Smooth muscle cell of the umbilical artery (primary cell): ENCODE measurements at places on chromosomes 7 and 10. TPM values are rescaled to one million over a fixed set of nuclear protein-coding genes. Genes with fewer than 3 reads are reported as not detected.

NPFFR1 gene
- total RNA-seq, result not detected in 2 replicates

STOX1 gene
- total RNA-seq, result 0.09 TPM in 1 of 2 replicates, not detected in the other

TMEM140 gene
- 0.92 and 3.3 TPM in 2 replicates for total RNA-seq

STN1 gene
- 36.8 and 37.9 TPM in 2 replicates for total RNA-seq

TAC1 gene
- not detected in 2 replicates for total RNA-seq

PILRA gene
- 0.89 TPM in 1 of 2 replicates, not detected in the other for total RNA-seq

EMX2 gene
- 0.59 and 0.65 TPM in 2 replicates for total RNA-seq

EGR2 gene
- total RNA-seq, result 2.3 and 4.8 TPM in 2 replicates

IGFBP1 gene
- not detected in 2 replicates for total RNA-seq

SYCE1 gene
- total RNA-seq, result not detected in 2 replicates
